Activated CD4-positive, alpha-beta memory T cell treated with anti-CD3 and anti-CD28 coated beads for 36 hours (primary cell): ENCODE measurements at places on chromosomes 12 and 14. TPM values are rescaled to one million over a fixed set of nuclear protein-coding genes. Genes with fewer than 3 reads are reported as not detected.

Gene HOXC9
- total RNA-seq = not detected

Gene TTC9
- 9.5 TPM for total RNA-seq

Gene YLPM1
- 51.8 TPM for total RNA-seq

Gene TSPAN19
- total RNA-seq = not detected

Gene IPO4
- 69.5 TPM for total RNA-seq

Gene GDF3
- total RNA-seq = not detected

GRCh38 chr14:93936926-93937325 is 9.8 kb downstream of the FAM181A start:
- no peak for DNase-seq

DNA sequence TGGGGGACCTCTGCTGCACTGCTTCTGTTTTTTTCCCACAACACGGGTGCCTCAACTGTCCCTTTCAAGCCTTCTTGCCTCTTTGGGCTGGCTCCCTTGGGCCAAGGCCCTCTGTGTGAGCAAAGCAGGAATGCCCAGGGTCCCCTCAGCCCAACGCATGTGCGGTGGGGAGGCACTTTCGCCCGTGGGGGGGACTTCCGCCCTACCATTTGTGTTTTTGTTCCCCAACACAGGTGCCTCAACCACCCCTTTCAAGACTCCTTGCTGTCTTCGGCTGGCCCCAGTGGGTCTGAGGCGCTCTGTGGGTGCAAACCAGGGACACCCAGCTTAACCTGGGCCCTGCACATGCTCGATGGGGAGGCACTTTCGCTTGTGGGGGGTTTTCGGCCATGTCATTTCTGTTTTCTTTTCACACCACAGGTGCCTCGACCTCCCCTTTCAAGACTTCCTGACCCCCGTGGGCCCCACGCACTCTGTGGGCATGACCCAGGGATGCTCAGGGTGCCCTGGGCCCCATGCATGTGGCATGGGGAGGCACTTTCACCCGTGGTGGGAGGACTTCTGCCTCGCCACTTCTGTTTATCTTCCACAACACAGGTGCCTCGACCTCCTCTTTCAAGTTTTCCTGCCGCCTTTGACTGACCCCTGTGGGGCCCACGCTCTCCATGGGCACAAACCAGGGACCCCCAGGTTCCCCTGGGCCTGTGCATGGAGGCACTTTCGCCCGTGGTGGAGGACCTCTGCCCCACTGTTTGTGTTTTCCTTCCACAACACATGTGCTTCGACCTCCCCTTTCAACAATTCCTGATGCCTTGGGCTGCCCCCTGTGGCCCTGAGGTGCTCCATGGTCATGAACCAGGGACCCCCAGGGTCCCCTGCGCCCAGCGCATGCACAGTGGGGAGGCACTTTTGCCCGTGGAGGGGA is 365.7 kb downstream of the ALG10 start:
- DNase-seq = no peak

- no peak for DNase-seq
These were observed 355.3 kb upstream of the FKBP4 start for GRCh38 chr12:2439332-2440100.

DNA sequence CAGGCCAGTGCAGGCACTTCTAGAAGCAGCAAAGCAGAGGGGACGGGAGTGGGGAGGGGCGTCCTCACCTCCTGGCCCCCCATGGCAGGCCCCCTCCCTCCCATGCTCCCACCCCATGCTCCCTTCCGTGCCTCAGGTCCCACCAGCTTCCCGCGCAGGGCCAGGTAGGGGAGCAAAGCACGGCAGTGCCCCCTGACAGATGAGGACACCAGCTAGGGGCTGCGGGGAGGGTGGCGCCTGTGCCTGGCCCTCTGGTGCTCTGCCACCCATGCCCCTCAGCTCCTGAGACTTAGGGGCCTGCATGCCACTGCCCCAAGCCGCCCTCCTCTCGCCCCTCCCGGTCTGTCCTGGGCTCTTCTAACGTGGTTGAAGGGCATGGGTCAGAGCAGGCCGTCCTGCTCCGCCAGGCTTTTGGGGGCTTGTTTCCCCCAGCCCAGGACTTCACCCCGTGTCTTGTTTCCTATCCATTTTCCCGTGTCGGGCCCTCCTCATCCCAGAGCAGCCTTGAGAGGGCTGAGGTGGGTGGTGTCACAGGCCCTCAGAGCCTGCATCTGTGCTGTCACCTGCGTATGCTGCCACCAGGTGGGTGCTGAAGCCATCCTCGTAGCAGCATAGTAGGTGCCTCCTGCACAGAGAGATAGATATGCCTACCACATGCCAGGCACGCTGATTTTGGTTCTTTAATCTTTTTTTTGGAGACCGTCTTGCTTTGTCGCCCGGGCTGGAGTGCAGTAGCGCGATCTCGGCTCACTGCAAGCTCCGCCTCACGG is 10.2 kb downstream of the TRMT61A start:
- DNase-seq = no peak

DNA sequence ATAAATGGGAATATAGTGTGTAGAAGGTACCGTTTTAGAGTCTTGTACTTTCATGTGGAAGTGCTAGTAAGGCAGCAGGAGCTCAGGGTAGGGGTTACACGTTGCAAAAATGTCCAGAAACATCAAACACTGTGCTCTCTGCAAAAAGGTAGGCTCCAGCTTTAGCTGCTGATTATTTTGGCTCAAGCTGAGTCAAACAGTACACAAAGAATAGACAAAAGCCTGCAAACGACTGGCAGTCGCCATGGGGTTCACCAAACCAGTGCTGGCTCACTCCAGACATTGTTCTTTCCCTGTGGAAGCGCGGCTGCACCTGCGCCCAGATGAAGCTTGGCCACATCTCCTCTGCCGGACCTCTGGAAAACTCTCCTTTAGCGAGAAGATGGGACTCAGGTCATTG is 45.3 kb upstream of the NAA30 start:
- no peak for DNase-seq

GRCh38 chr12:102172436-102172835 is 25.2 kb downstream of the PMCH start:
- no peak for DNase-seq

DNA sequence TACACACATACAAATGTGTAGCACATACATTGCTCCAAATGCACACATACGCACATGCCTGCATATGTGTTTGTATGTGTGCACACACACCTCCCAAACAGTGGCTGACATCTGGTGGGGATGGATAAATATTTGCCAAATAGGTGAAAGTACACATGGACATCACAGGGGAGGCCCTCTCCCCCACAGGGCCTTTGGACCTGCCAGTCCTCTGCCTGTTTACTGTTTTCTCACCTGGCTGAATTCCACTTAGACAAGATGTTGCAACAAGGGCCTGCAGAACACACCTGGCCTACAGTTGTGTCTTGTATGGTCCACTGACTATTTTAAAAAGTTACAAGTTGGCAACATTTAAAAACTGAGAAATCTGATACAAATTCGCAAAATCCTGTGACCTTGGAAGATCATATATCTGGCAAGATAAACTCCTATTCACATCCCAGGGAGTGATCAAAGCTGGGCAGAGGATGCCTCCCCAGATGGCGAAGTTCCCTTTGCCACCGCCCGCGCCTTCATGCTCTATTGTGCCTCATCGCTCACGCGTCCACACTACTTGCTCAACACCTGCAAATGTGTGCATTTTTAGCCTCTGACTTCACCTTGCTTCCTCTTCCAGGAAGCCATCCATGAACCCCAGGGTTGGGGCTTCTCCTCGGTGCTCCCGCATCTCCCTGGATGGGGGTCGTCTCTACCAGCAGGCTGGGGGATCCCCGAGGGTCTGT is 118.4 kb upstream of the FZD10 start:
- no peak for DNase-seq

DNA sequence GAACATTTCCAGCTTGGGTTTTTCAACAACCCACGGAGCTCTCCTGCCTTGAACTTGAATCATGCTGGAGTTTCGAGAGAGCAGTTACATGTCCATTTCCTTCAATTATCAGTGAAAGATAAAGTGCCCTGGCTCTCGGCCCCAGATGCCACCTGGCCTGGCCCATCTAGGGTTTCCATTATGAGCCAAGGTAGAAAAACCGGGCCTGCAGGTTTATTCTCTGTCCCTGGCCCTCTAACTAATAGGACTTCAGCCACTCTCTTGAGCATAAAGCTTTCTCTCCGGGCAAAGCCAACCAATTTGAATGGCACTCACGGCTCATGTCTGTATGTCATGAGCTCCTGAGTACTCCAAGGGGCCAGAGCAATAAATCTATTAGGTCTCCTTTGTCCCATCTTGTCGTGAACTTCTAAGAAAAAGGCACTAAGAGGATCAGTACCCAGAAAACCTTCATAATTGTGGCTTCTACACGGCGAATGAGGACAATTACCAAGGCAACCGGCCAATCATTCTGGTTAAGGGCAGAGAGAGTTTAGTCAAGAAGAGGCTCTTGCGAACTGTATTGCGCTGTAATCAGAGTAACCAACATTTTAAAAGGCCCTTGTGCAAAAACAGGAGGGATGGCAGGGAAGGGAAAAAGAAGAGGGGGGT is 392.3 kb downstream of the MED13L start:
- DNase-seq = no peak

GRCh38 chr12:2967651-2968050 is 8.5 kb downstream of the TEAD4 start:
- DNase-seq = no peak

DNA sequence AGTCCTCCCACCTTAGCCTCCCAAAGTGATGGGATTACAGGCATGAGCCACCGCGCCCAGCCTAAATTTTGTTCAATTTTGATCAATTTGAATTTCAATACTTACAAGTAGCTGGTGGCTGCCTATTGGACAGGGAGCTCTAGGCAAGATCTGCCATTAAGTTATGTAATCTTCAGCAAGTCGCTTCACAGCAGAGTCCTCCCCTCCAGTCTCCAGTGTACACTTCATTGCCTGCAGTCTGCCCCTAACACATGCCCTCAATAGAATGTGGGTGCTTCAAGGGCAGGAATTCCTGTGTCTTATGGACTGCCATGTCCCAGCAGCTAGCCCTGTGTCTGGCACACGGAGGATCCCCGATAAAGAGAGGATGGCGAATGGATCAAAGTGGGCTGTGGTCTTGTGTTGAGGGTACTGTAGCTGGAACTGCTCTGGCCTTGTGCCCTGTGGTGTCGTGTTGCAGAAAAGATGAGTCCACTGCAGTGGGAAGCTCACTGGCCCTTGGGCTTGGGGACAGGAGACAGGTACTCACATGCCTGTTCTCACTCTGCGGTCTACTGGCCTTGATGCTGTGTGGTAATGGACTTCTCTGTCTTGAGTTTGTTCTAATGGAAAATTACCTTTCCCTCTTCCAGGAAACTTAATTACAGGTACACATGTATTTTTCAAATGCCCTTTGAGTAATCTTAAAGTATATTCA is 67.6 kb downstream of the TECPR2 start:
- DNase-seq = no peak
